ENCODE measurements at places on chromosomes 16 and 17.

GRCh38 chr16:30491744-30492308 is 19.3 kb downstream of the ITGAL start:
- DNase-seq: peak; percentile 77

DNA sequence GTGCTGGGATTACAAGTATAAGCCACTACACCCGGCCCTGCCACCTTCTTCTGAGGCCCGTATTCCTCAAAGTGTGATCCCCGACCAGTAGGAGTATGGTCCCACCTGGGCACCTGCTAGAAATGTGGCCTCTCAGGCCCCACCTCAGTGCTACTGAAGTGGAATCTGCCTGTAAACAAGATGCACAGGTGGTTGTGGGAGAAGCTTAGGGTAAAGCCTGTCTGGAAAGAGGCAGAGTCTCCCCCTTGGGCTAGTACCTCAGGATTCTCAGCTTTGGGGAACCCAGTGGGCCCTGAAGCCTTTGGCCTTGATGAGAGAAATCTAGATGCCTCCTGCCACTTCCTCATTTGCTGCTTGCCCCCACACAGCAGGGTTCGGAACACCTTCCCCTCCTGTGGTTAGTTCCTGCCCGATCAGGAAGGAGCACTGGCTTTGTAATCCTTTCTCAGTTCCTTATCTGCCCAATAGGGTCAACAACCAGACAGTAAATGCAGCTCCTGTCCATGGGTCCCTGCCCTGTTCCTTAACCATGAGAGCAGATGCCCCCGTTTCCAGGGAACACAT is 25.2 kb downstream of the TK2 start:
- DNase-seq: no peak

DNA sequence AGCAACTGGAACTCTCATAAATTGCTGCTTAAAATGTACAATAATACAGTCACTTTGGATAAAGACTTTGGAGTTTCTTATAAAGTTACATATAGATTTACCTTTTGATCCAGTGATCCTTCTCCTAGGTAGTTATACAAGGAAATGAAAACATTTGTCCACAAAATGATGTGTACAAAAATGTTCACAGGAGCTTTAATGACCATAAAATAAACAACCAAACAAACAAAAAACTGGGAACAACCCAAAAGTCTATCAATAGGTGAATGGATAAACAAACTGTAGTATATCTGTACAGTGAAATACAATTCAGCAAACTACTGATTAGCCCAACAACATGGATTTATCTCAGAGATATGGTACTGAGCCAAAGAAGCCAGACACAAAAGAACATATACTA is 37.6 kb downstream of the TTLL6 start:
- no peak for DNase-seq

- no peak for DNase-seq
Measured at GRCh38 chr17:37109106-37109505, 160.4 kb downstream of the AATF start.

GRCh38 chr17:35891269-35891668 is 11.1 kb upstream of the CCL5 start:
- DNase-seq: no peak

DNA sequence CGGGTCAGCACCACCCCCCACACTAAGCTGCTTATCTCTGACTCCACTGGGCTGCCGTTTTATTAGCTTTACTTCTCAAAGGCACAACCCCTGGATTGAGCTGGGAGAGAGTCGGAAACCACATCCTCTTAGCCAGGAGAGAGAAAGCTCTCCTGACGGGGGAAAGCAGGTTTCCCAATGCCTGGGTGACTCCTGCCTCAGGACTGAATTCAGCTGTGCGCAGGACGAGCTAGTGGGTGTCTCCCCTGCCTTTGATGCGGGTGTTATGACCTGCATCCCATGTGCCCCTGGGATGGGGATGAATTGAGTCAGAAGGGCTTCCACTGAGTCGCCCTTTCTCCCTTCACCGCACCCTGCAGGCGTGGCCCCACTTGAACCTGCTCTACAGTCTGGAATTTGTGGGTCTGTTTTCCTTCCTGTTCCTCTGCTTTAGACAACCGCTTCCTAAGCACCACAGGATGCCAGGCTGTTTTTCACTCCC is 819.2 kb upstream of the EEF2KMT start:
- no peak for DNase-seq

GRCh38 chr17:72967277-72967970 is 125.1 kb downstream of the SLC39A11 start:
- DNase-seq: no peak

GRCh38 chr17:19401321-19402010 is 9.6 kb upstream of the RNF112 start:
- no peak for DNase-seq

GRCh38 chr16:13463619-13464018 is 456.3 kb upstream of the ERCC4 start:
- no peak for DNase-seq

GRCh38 chr17:80339731-80340456 is 75.1 kb upstream of the ENDOV start:
- no peak for DNase-seq

GRCh38 chr17:68749349-68750207 is 148.4 kb upstream of the FAM20A start:
- no peak for DNase-seq

GRCh38 chr17:44906763-44907728 is 7.8 kb upstream of the EFTUD2 start:
- DNase-seq: no peak

DNA sequence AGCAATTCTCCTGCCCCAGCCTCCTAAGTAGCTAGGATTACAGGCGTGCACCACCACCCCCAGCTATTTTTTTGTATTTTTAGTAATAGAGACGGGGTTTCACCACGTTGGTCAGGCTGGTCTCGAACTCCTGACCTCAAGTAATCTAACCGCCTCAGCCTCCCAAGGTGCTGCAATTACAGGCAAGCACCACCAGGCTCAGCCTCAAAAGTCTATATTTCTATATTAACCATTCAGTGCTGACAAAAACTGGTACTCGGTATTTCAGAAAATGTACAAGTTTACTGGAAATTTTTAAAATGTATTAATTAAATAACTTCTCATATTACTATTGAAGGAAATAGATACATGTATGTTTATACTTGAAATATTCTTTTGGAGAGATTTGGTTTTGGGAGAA is 1.4 kb upstream of the HEXD start:
- no peak for DNase-seq

DNA sequence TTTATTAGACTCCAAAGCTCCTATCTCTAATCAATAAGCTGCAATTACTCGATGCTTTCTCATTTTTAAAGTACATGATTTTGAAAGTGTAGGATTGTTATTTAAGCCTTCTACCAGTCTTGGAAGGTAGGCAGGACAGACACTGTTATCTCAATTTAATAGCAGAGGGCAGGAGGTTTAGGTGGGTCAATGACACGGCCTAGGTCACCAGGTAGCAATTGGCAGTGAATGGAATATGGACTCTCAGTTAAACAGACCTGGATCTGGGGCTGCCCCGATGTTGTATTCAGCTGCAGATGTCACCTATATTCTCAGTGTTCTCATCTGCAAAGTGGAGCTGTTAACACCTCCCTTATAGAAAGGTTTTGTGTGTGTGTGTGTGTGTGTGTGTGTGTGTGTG is 124.4 kb upstream of the ANKFN1 start:
- no peak for DNase-seq

DNA sequence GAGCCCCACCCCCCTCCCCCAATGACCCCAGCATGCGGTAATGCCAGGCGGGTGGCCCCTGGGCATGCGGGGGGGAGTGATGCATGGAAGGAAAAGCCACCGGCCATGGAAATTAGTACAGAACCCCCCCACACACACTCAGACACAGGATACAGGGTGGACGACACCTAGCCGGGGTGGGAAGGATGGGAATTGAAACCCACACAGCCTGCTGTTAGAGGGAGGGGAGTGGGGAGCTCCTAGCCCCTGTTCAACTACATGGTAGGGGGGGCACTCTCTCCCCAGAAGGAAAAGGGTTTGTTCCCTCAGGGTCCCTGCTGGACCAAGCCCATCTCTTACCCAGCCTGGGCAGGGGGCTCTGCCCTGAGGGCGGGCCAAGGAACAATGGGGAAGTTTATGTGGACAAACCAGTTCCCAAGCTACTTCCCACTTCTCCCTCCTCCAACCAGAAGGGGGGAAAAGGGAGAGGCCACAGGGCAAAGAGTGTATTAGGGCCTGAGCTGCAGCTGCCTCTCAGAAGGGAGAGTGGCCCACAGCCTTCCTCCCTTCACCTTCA is 5.2 kb downstream of the TMUB2 start:
- DNase-seq: no peak

GRCh38 chr16:87223656-87224248 is 93.4 kb downstream of the C16orf95 start:
- DNase-seq: no peak

- no peak for DNase-seq
Measured at GRCh38 chr16:75486676-75487313, 8.4 kb downstream of the CHST6 start.

- DNase-seq: peak; percentile 18
Measured at GRCh38 chr17:47324224-47325020, 667 bp downstream of the EFCAB13 start.

GRCh38 chr17:27466376-27466742 is 10.1 kb downstream of the KSR1 start:
- no peak for DNase-seq

DNA sequence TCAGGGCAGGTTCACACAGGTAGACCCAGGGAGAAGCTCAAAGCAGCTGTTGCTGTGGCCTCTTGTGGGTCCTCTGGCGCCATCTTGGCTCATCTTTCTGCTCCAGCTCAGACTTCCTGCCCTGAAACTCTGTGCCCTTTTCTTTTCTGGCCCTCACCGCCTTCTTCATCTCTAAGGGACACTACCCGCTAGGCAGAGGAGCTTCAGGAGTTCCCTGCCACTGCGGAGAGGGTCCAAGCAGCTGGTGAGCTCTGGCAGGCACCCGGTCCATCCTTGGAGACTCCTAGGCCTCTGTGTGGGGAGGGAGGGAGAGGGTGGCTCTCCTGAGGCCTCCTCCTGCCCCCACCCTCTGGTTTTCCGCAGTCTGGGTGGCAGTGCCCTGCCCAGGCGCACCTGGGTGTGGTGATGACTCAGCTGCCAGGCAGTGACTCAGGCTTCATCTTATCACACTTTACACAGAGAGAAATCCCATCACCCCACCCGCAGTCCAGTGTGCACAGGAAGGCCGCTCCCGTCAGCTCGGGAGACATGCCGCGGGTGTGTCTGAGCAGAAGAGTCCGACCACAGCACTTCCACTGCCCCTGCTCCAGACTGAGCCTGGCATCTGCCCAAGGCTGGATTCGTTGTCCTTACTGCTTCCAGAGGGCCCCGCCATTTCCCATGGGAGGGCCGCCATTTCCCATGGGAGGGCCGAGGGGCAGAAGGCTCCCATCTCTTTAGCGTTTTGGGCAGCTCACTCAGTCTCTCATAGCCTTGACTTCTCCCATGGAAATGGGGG is 7.3 kb downstream of the NT5C start:
- no peak for DNase-seq

DNA sequence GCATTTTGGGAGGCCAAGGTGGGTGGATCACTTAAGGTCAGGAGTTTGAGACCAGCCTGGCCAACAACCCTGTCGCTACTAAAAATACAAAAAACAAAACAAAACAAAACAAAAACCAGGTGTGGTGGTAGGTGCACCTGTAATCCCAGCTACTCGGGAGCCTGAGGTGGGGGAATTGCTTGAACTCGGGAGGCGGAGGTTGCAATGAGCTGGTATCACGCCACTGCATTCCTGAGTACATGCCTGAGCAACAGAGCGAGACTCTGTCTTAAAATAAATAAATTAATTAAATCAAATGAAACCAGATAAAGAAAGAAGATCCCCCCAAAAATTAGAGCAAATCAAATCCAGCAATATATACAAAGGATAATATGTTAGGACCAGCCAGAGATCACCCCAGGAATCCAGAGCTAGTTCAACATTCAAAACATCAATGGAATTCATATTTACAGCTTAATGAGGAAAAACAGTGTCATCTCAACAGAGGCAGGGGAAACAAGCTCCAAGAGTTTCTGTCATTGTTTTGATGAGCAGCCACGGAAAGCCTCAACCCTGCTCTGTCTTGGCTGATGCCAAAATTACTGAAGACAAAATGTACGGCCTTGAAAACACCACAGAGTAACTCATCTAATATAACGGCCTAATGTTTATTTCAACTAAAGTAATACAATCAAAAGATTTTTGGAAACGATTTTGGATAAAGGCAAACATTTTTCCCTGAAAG is 3.7 kb downstream of the PEMT start:
- DNase-seq: peak; percentile 54

GRCh38 chr17:47203984-47204721 is 5.0 kb upstream of the MYL4 start:
- peak; percentile 74 for DNase-seq

GRCh38 chr17:67773246-67773645 is 52.1 kb upstream of the BPTF start:
- DNase-seq: no peak

DNA sequence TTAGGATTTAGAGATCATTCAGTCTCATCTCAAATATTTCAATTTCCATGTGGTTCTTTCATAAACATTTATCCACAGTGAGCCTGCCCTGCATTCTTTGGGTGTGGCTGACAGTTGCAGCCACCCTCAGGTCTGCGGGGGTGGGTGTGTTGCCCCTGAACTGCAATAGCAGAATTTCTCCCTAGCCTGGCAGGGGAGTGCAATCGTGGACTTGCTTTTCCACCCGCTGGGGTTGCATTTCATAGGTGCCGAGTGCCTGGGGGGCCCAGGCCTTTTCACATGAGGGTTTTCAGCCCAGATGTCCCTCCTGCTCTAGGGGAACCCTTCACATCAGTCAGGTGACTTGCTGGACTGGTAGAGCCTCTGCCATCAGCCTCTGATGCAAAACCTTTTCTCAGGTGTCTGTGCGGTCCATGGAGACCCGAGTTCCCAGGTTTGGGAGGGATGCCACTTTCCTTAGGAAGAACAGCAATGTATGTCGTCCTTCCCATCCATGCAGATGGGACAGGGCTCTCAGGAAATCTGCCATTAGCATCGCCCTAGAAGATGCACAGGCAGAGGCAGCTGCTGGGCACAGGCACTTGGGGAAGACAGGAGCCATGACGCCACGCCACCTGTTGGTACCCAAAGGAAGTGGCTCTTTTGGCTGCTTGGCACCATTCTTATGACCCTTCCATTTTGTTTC is 2.4 kb upstream of the USP36 start:
- peak; percentile 26 for DNase-seq

- DNase-seq: no peak
Measured at GRCh38 chr17:71780596-71780995, 340.2 kb upstream of the SOX9 start.

GRCh38 chr16:80759419-80760162 is 44.8 kb downstream of the CDYL2 start:
- DNase-seq: peak; percentile 1

DNA sequence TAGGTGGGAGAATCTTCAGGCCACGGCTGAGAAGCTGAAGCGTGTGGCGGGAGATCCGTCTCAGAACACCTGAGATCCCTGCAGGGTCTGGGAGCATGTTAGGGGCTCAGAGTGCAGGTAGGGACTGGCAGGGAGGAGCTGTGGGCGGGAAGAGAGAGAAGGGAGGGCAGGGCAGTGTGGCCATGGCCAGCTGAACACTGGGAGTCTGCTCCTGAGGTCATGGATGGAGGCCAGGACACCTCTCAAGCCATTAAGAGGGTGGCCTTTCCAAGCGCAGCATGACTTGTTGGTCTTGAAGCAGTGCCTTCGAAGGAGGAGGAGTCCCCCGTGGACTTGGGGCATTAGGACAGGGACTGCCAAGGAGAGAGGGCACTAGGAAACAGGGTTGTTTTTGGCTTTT is 23.7 kb downstream of the NAA60 start:
- DNase-seq: no peak

Measured in AG10803 (cell line).